ENCODE measurements at places on chromosomes 7 and 10.

GRCh38 chr10:35937546-35937945, 295.4 kb upstream of the FZD8 start:
- ATAC-seq = no peak

GRCh38 chr7:38310591-38311101, 37.2 kb upstream of the TARP start:
- no peak for ATAC-seq

DNA sequence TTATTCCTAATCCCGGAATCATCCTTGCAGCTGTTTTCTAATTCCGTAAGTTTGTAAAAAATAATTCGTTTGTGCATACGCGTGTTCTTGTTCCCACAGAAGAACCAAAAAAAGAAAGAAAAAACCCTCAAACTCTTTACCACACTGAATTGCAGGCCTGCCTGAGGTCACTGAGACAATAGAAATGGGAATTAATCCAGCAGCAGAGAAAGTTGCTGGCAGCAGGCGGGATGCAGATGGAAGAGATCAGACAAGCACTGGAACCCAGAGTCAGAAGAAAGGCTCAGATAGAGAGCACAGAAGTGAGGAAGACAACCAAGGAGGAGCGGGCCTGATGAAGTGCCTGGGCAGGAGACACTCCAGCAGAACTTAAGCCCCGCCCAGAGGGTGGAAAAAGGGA, 141.5 kb upstream of the VWC2 start:
- no peak for ATAC-seq

DNA sequence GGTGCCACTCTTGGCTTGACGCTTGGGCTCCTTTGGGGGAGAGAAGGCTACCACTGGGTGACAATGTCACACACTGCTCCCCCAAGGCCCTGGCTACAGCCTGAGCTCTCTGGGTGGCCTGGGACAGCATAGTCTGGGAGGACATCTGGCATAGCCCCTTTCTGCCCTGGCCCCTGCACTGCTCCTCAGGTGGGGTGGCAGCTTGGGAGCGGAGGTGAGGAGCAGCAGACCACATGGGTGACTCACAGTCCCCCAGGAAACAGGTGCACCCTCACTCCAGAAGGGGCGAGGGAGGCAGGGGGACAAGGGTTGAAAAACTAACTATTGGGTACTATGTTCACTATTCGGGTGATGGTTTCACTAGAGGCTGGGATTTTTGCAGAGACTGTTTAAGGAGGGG, 45.2 kb downstream of the NPTX2 start:
- ATAC-seq = no peak

- ATAC-seq = no peak
Observed at GRCh38 chr7:114530057-114530611, 115.5 kb downstream of the FOXP2 start.

DNA sequence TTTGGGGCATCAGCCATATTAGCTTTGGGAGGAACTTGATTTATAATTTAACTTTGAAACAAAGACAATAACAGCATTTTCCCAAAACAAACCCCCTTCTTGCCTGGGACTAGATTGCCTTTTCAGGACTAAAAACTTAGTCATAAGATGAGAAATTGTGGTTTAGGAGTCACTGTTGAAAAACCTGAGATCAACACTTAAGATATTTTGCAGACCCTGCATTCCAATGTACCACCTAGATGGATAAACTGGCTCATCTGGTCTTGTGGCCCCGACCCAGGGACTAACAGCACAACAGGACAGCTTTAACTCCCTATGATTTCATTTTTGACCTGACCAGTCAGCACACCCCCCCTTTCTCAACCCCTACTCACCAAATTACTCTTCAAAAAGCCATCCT, 1165.4 kb downstream of the XPNPEP1 start:
- no peak for ATAC-seq

DNA sequence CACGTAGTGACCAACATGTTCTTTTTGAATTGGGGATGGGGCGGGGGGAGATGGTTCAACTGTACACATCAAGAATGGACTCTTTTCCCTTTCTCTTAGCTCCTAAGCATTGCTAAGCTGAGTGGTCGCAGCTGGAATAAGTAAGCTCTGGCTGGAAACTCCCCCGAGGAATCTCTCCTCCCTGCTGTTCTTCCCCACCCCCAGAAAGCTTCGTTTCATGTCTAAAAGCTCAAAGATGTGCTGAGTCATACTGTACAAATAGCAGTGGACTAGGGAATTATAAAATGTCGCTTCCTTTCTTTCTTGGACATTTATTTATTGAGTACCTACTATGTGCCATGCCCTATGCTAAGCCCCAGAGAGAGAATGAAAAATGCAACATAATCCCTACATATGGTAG, 191.1 kb upstream of the ADO start:
- ATAC-seq = no peak

DNA sequence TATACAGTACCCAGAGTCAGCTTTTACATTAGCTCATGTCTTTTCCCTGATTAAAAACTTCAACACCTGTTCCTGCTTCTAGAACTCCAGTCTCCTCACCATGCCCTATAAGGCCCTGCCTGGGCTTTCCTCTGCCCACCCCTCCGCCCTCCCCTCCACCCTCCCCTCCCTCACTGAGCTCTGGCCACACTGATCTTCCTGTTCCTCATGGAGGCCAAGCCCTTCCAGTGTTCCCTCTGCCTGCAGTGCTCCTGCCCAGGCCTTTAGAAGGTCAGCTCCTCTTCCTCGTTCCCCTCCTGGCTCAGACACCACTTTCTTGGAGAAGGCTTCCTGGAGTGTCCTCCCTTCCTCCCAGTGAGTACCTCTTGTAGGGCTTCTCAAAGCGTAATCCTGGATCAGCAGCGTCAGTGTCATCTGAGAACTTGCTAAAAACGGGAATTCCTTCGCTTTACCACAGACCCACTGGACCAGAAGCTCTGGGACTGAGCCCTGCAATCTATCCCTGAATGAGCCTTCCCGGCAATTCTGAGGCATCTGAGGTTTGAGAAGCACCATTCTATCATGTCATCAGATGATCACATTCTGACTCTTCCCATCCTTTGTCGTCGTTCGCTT, 3.7 kb downstream of the PDZD7 start:
- ATAC-seq = no peak

DNA sequence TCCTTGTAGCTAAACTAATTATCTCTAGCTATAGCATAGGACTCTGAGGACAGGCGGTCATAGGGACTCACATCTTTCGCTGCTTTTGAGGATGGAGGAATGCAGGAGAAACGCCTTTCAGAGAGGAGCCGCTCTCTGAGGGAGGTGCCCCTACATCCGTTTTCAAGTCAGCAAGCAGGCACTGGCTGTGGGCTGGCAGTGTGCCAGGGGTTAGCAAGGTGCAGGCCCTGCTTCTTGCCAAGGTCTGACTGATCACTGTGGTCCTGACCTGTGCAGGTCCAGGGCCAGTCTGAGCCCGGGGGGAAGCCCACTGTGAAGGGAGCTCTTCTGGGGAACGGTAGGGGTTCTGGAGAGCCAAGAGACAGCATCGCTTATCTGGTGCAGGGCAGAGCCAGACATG, 89.4 kb downstream of the SH3PXD2A start:
- ATAC-seq = peak; percentile 85

DNA sequence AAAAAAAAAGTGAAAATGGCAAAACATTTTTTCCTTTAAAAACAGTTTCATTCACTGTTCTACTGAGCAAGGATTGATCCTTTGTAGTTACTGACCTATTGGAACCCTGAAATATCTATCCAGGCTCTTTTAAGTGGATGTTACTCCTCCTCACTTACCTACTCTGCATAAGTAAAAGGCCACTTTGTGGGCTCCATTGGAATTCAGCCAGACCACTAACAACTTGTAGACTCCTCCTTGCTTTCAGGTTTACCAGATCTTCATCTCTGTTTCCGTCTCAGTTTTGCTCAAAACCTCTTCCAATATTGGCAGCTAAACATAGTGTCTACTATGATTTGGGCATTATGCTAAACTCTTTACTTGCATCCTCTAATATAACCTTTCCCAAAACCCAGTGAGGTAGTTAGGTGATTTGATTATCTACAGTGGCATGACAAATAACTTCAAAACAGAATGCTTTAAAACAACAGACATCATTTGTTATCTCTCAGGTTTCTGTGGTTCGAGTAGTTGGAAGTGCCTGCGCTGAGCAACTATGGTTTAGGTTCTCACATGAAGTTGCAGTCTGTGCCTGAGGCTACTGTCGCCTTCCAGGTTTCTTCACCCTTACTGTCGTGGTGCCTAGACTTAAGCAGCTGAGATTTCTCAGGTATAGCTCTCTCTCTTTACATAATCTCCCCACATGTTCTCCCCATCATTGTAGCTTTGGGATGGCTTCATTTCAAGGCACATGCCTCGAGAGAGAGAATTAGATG, 698.2 kb downstream of the REEP3 start:
- ATAC-seq = no peak

DNA sequence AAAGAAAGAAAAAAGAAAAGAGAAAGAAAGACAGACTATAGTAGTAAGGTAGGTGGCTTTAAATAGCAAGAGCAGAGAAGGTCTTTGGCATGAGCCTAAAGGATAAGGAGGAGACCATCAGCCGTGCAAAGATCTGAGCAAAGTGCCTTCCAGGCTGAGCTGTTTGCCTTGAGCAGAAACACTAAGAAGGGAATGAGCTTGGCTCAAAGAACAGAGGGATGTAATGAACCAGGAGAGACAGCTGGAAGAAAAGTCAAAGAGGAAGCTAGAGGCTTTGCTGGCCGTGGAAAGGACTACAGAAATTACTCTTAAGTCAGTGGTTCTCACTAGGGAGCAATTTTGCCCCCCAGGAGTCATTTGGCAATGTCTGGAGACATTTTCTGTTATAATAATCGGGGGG, 228.6 kb downstream of the FGFR2 start:
- no peak for ATAC-seq

DNA sequence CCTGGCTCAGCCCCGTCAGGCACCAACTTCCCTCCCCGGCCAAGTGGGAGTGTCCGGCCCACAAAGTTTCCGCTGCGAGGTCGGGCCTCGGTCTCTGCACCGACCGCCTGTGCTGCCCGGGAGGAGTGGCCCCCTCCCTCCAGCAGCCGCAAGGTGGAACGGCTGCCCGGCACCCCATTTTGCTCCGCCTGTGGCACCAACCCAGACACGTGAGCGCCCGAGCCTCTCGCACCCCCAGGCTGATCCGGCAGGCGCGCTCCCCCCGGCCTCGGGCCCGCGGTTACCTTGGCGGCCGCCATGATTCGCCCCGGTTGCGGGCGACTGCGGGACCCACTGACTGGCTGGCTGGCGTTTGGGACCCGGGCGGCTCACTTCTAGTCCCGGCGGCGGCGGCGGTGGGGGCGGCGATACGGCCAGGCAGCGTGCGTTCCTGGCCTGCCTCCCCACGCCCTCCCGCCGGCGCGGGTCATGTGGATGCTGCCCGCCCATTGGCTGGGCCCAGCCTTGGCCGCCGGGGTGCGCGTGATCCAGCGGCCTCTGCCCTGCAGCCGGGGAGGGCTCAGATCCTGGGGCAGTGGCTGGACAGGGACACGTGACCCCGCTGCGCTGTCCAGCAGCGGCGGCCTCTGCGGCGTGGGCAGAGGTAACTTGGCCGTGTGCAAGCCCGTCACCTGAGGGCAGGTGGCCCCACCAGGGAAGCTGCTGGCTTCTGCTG, at the start of gene SLC25A13:
Gene SLC25A13 (minus strand): TSS at position 441 of the 715 bp plus-strand sequence. CDS start 142 bp downstream, at position 299.
- ATAC-seq = peak; percentile 83

DNA sequence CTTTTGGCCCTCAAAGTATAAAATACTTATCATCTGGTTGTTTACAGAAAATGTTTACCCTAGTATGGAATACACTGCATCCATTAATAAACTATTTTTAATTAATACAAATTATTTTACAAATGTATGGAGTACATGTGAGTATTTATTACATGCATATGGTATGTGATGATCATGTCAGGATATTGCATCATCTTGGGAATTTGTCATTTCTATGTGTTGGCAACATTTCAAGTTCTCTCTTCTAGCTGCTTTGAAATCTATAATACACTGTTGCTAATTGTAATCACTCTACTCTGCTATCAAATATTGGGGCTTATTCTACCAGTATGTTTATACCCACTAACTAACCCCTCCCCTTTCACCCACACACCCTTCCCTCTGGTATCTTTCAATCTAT, 103.9 kb upstream of the THSD7A start:
- no peak for ATAC-seq

GRCh38 chr7:101557421-101557820, 71.7 kb downstream of the MYL10 start:
- ATAC-seq = no peak

- no peak for ATAC-seq
Observed at GRCh38 chr10:68099736-68100135, 9.6 kb upstream of the MYPN start.

GRCh38 chr10:71638064-71638821, 81.3 kb downstream of the C10orf105 start:
- peak; percentile 29 for ATAC-seq

DNA sequence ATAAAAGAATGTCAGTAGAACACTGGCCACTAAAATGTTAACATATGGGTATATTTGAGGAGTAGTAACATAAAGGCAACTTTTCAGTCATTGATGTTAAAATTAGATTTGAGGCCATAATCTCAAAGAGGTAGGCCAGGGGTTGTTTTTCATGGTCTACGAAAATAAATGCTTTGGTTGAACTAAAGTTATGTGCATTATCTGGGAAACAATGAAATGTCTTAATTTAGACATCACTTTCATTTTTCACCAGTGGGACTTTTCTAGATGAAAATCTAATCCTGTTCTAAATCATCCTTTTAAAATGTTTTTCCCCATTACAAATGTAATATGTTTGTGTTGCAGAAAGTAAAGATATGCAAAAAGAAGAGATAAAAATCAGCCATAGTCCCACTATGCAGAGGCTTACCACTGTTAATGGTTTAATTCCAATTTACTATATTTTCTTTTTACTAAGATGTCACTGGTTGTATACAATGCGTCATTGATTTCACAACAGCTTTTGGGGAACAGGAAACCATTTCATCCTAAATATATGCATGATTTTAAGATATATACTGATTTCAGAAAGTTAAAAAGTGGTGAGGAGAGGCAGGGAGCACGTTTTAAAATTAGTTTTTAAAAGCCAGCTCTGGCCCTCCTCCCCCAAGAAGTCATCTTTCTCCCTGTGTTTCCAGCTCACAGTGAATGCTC, 64.3 kb downstream of the ARID5B start:
- ATAC-seq = peak; percentile 32

- ATAC-seq = no peak
Observed at GRCh38 chr7:132141109-132141508, 435.2 kb downstream of the PLXNA4 start.
